Muscle of back (tissue), 13 donors: ENCODE measurements at places on chromosomes 4 and X. TPM values are rescaled to one million over a fixed set of nuclear protein-coding genes. Genes with fewer than 3 reads are reported as not detected.

DNA sequence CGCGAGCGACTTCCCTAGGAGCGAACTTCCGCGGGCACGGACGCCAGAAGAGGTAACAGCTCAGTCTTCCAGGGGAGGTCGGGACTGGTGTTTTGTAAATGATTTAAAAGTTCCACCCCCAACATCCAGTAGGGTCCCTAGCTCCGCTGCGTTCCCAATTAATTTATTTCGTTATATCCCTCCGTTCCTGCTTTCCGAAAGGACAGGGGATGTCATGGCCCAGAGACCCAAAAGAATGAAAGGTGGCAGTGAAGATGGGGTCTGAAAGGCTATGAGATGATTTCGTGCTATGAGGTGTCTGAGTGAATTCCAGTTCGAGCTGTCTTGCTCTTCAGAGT is 373 bp upstream of the SMIM43 start:
- DNase-seq: no peak

- no peak for DNase-seq
Measured at GRCh38 chr4:73127839-73128453, 58.4 kb upstream of the COX18 start.

DNA sequence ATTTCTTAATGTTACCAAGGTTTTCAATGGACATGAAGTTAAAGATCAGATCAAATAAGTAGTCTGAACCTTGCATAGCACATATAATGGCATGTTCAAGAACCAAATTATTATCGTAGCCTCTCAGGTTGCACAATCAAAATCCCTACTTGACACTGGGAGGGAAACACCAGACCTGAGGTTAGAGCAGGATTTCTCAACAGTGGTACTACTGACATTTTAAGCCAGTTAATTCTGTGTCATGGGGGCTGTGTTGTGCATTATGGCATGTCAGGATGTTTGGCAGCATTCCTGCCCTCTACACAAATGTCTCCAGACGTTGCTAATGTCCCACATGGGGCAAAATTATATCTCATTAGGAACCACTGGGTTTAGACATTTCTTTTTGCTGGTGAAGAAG is 20.8 kb downstream of the RLIM start:
- DNase-seq: no peak

- no peak for DNase-seq
Measured at GRCh38 chr4:122652379-122652778, 31.5 kb upstream of the IL21 start.

GRCh38 chr4:128279624-128280225 is 7.9 kb downstream of the PGRMC2 start:
- no peak for DNase-seq

GRCh38 chr4:95360906-95361695 is 187.7 kb downstream of the UNC5C start:
- DNase-seq: no peak

DNA sequence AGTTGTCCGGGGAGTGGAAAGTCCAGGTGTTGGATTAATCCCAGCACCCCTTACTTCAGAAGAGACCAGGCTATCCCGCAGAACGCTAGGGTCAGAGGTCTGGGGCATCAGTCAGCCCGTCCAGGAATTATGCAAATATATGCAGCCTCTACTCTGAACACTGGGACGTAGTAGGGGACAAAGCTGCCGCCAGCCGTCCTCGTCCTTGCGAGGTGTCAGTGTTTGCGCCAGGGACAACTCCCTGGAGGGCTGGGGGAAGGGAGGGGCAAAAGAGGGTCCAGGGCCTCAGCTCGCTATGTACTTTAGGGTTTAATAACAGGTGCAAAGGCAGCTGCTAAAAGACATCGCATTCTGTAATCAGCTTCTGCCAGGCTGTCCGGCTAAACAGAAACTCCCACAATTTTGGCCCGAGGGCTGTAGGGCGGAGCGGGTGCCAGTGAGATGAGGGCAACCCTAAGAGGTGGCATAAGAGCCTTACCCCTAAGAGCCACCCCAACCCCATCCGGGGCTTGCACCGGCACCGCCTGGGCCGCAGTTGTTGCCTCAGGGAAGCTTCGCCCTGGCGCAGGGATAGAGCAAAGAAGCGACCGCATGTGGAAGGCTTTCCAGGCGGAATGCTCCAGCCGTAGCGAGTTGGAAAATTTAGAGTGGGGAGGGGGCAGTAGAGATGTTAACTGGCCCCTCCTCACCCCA is 8.4 kb downstream of the HAND2 start:
- DNase-seq: no peak

The HS6ST2 gene
- polyA plus RNA-seq: 34.8 TPM

The MAP3K15 gene
- 0.29 TPM for polyA plus RNA-seq

The OPN1MW2 gene
- not detected for polyA plus RNA-seq
